ENCODE measurements at places on chromosomes 6 and 20.

DNA sequence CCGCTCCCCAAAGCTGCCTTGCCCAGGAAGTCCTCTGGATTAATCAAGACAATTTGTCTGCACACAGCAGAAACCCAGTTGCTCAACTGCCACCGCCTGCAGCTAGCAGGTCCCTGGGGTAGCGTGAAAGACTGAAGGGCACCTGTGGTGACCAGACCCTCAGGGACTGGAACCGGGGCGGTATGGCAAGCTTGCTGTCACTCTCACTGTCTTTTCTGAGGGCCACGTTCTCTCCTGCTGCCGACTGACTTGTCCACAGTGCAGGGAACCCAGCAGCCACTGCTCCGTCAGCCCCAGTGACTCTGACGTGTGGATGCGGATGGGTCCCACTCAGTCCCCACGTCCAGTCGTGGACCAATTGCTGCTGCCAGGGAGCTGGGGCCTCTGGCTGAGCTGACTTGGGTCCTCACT, 72.8 kb upstream of the PMEPA1 start:
- no peak for DNase-seq

GRCh38 chr20:3727401-3728021, 5.0 kb upstream of the HSPA12B start:
- DNase-seq = no peak

GRCh38 chr6:148304976-148305375, 37.7 kb upstream of the SASH1 start:
- no peak for DNase-seq

DNA sequence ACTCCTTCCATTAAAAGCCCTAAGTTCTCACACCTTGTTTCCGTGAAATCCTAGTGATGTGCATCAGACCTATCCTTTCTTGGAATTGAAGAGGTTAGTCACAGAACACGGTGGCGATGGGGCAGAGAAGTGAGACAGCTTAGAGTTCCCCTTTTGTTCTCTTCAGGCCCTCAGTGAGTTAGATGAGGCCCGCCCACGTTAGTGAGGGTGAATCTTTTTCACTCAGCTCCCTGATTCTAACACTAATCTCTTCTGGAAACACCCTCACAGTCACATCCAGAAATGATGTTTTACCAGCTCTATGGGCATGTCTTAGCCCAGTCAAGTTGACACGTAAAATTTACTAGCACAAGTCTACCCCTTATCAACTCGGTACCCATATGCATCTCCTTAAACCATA, 172.7 kb upstream of the NOX3 start:
- DNase-seq = no peak

DNA sequence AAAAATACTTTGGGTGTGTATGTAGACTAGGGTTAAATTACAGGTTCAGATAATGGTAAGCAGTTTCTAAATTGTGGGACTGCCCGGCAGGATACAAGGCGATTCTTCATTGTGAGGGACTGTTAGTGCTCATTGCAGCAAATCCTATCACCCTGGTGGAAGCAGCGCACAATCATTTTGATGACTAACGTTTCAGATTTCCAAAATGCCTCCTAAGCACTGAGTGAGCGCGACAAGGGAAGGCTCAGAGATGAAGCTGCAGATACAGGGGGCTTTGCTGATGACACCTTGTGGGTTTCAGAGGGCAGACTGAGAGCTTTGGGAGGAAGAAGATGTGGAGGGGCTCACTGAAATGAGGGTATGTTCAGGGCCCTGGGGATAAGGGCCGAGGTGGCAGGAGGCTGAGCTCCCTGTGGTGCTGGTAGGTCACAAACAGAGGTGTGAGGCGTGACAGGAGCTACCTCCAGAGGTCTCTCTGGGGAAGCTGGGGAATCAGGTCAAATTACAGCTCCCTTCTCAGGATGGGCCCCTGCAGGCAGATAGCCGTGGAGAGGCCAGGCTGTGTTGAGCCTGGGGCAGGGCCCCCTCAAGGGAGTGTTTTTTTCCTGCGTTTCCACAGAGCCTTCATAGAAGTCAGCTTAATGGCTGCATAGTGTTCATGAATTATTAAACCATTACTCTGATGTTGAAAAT, 84.5 kb upstream of the FYN start:
- peak; percentile 31 for DNase-seq

DNA sequence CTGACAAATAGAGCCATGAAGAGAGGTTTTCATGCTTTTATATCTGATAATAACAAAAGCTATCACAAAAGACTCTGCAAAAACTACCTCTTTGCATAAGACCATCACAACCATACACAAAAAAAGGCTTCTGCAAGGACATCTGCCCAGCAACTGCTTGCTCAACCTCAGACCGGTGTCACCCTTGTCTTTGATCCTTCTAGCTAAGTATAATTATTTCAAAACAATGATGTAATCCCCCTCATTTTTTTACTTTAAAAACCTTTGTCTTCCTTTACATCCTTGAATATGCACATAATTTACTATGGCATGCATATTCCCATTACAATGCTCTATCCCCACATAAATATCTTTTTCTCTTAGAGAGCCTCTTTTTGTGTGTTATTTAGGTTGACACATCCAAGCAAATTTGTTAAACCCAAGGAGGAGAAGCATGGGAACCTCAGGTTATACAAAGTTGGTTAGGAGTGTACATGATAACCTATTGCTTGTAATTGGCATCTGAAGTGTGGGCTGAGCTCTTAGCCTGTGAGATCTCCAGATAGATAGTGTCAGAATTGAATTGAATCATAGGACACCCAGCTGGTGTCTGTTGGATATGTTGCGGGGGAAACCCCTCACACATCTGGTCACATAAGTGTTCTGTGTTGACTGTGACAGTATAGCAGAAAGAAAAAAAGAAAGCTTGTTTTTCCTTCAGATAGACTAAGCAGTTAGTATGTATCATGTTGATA, 20.7 kb upstream of the CGA start:
- no peak for DNase-seq

DNA sequence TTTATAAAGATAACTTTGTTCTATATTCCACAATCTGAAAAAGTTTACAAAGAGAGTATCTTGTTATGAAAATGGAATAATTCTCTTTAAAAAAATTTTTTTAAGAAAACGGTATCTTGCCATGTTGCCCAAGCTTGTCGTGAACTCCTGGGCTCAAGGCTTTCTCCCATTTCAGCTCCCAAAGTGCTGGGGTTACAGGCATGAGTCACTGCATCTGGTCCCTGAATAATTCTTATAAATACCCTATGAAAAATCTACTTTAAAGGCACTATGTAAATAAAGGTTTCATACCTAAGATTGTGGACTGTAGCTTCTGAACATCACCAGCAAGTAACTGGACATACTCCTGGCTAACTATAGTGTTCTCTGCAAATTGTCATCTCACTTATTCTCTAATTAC, 60.3 kb downstream of the SAMD3 start:
- no peak for DNase-seq

GRCh38 chr20:5705827-5706226, 44.4 kb upstream of the SHLD1 start:
- DNase-seq = no peak

DNA sequence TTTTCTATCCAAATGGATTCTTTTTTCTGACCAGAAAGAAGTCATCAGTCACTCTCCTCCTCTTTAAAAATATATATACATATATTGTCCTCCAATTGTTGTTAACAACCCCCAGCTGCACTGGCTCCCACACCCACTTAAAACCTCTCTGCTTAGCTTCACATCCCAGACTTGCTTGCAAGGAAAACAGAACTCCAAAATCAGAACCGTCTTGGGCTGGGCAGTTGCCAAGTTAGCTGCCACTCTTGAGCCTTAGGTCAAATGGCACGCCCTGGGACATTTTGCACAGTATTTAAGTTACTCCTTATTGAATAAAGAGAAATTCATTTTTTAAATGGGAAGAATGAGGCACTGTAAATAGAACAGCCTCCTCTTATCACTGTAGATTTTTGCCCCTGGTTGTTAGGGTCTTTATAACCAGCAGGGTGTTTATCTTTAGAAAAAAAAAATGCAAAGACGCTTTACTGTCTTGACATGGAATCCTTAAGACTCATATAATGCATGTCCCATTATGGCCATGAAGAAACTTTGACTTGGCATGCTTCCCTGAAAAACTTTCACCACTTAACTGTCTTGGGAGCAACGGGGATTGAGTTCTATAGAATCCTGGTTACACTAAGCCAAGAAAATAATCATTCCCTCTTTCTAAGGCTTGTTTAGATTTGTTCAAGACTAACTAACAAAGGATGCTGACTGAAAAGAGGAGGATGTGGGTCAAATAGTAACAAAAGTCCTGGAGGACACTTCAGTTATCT, 204.5 kb downstream of the ISM1 start:
- no peak for DNase-seq

GRCh38 chr6:142313284-142313683, 11.5 kb downstream of the ADGRG6 start:
- no peak for DNase-seq

GRCh38 chr6:155297669-155298068, 16.6 kb downstream of the TFB1M start:
- no peak for DNase-seq

GRCh38 chr6:23179994-23180393, 610.6 kb downstream of the HDGFL1 start:
- no peak for DNase-seq

DNA sequence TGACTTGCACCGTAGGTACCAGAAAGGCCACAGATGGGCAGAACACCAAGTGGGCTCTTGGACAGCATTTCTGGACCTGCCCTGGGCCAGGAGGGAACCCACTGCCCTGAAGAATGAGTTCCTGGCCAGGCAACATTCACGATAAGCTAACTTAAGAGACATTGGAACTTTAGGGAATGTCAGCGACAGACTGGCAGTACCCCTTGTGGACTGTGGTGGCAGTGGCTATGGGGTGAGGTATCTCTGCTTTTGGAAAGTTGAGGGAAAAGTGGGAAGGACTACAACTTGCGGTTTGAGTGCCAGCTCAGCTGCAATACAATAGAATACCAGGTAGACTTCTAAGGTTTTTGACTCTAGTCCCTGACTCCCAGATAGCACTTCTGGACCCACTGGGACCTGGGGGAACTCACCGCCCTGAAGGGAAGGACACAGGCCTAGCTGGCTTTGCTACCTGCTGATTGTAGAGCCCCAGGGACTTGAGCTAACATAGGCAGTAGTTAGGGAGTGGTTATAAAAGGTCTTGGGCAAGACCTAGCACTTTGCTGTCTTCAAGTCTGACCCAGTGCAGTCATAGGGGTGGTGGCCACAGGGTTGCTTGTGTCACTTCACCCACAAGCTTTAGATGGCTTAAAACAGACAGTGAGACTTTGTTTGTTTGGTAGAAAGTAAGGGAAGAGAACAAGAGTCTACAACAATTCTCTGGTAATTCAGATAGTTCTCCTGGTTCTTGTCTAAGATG, 617.6 kb downstream of the COL12A1 start:
- no peak for DNase-seq

DNA sequence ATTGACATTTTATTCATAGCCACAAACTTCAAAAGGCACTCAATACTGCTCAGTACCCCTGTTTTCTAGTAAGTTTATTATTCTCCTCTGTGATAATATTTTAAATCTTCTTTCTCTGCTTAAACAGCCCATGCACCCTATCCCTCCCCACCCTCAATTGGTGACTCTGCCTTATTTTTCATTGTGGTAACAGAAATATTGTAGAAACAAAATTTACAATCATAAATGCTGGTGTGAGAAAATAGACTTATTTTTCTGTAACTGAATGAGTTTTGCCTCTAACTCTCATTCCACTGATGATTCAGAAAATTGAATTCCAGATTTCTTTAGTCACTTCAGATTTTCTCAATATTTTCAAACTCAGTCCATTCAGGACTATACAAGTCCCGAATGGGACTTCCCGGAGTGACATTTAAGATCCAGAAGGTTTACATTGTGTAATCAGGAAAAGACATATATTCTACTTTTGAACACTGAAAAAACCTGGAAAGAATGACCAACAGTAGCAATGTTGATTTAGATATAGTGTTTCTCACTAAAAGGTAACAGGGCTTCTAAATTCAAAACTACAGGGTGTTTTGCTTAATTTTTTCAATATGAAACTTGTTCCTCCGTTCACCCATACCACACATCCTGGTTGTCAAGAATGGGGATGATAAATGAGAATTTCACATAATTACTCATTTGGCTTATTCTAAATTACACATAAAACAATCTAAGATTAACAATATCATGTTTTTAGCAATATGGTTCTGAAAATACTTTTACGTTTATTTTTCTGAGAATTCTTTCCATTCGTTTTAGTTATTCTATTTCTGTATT, 34.8 kb upstream of the UST start:
- DNase-seq = no peak

DNA sequence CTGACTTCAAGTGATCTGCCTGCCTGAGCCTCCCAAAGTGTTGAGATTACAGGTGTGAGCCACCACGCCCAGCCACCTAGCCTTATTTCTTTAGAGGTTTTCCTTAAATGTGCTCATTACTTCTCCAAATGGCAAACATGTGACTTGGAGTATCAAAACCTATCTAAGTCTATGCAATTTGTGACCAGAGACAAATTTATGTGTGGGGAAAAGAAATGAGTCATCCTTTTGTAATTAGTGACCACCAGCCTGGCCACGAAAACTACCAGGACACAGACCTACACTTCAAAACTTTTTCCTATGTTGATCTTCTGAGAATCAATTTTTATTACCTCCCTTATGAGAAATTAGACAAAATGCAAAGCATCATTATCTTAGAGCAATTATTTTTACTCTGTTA, 64.6 kb upstream of the OGFRL1 start:
- DNase-seq = no peak

DNA sequence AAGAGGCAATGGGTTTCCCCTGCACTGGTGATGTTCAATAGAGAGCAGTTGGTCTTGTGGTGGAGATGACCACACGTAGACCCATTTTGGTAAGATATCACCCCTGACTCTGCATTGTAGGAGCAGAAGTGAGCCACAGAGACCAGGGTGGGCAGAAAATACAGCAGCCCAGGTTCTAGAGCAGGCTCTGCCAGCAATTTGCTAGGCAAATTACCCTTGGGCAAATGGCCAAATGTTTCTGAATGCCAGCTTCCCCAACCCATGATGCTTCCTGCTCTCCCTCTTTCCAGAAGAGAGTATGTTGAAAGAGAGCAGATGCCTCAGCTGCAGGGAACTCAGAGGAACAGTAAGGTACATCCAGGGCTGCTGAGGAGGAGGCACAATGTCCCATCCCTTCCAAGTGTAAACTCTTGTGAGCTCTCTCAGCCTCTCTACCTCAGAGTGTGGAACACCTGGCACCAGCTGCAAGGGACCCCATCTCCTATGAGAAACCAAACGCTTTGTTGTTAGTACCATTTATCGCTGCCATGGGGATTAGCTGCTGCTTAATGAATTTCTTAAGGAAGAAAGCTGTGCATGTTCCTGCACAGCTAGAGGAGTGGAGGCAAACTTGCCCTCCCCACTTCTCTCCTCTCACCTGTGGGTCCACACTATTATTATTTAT, 317.5 kb upstream of the MOCS1 start:
- no peak for DNase-seq

DNA sequence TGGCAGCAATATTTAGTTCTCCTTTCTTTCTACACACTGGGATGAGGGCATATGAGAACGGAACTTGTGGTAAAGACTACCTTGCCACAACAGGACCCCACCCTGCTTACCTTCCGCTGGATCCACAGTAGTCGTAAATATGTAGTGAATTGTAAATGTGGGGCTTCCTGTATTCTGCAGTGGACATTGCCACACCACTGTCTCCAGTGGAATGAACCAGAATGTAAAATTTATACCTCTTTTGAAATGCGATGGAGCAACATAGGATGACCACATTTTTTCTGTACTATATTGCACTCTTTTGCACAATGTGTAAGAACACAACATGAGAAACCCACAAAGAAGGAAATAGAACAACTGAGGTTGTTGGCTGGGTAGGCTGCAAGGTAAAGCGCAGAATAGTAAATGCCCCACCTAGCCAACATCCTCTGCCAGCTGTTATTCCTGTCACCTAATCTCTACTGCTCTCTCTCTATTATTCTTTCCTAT, 16.1 kb upstream of the RIPOR2 start:
- DNase-seq = no peak

- peak; percentile 81 for DNase-seq
Observed at GRCh38 chr20:23049201-23050075, at the start of gene THBD. THBD (minus strand) TSS chr20:23049672; CDS start chr20:23049504, 168 bp downstream.
